Progenitor cell of endocrine pancreas (in vitro differentiated cells): ENCODE measurements at places on chromosomes 3 and 15. TPM values are rescaled to one million over a fixed set of nuclear protein-coding genes. Genes with fewer than 3 reads are reported as not detected.

DNA sequence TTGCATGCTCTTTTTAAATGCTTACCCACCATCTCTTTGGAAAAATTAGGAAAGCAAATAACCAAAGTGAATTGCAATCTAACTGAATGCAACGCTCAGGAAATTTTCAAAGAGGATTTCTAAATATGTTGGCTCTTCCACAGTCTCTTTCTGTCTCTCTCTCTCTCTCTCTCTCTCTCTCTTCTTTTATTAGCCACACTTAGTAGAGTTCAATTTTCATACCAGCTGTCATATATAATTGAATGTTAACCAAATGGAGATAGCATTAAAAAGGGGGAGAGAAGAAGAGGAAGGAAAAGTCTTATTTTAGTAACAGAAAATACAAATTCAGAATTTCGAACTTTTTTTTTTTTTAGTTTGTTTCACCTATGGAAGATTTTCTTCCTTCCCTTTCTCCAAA, 235.9 kb upstream of the GBE1 start:
- peaks cover 2% of the 10 kb centered on the region for H3K4me1 ChIP-seq
- H3K36me3 ChIP-seq, result no peaks in the 10 kb centered on the region
- DNase-seq, result no peak

- H3K27ac ChIP-seq, result no peak overlapping the region
- no peak for DNase-seq
- no peaks in the 10 kb centered on the region for H3K36me3 ChIP-seq
- H3K4me3 ChIP-seq, result no peak overlapping the region
Observed at GRCh38 chr3:134610432-134611385, 40.1 kb downstream of the KY start.

GRCh38 chr15:51186181-51186705, 91.5 kb upstream of the TNFAIP8L3 start:
- H3K36me3 ChIP-seq, result no peaks in the 10 kb centered on the region
- peaks cover 6% of the 10 kb centered on the region for H3K27me3 ChIP-seq
- no peak overlapping the region for H3K27ac ChIP-seq
- H3K4me1 ChIP-seq, result peaks cover 3% of the 10 kb centered on the region
- no peak overlapping the region for H3K4me3 ChIP-seq

DNA sequence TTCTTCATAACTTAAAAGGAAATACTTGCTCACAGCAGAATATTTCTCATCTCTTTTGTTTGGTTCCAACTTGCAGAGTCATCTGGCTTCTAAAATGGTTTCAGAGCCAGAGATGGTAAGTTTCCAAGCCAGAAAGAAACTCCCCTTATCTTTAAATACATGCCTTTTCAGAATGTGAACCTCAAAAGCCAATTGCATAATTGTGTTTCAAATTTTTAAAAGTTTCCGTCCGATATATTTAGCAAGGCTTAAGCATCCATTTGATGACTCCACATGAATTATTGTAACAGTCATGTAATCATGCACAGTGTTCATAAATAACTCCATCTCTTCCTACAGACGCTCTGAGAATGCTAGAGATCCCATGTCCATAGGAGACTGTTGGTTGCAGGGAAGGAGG, 40.6 kb upstream of the C3orf80 start:
- H3K27ac ChIP-seq, result peak overlapping the region; percentile 14
- no peak for DNase-seq
- no peak overlapping the region for H3K4me3 ChIP-seq
- no peaks in the 10 kb centered on the region for H3K36me3 ChIP-seq
- peaks cover 38% of the 10 kb centered on the region for H3K4me1 ChIP-seq

Gene RARB
- total RNA-seq, result 26.3 and 30.0 TPM in 2 replicates

- H3K27ac ChIP-seq, result no peak overlapping the region
- H3K4me3 ChIP-seq, result no peak overlapping the region
Observed at GRCh38 chr15:66647358-66647757, 54.7 kb upstream of the SMAD6 start.

DNA sequence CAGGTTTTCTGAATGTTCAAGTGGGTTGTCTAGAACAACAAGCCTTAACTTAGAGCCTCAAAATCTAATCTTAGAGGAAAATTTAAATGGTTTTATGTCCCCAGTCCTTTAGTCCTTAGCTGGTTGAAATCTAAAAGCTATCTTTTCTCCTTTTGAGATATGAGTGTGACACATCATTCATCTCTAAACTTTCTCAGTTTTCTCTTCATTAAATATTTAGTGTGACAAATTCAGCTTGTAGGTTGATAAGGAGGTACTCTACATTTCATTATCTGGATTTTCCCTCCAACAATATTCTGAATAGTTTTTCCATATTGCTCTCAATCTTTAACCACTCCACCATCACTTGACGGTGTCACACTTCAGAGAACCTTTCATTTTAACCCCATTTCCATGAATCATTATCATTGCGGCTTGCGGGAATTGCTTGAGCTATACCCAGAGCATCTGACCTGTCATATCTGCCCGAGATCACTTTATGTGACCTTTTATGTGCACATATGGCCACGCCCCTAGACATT, 16.1 kb upstream of the ATP8B4 start:
- no peaks in the 10 kb centered on the region for H3K4me1 ChIP-seq
- H3K27me3 ChIP-seq, result no peaks in the 10 kb centered on the region
- no peaks in the 10 kb centered on the region for H3K36me3 ChIP-seq
- no peak overlapping the region for H3K4me3 ChIP-seq
- no peak for DNase-seq

- peaks cover 31% of the 10 kb centered on the region for H3K36me3 ChIP-seq
- no peak overlapping the region for H3K4me3 ChIP-seq
- H3K4me1 ChIP-seq, result peaks cover 2% of the 10 kb centered on the region
- H3K27ac ChIP-seq, result no peak overlapping the region
- no peaks in the 10 kb centered on the region for H3K27me3 ChIP-seq
Observed at GRCh38 chr3:66394019-66394752, 106.6 kb downstream of the LRIG1 start.

Gene POC1A
- total RNA-seq, result 14.4 and 14.5 TPM in 2 replicates

Gene BCHE
- 1.1 and 2.1 TPM in 2 replicates for total RNA-seq

GRCh38 chr3:5096336-5097008, 25.6 kb upstream of the ARL8B start:
- H3K4me1 ChIP-seq, result peaks cover 3% of the 10 kb centered on the region
- H3K36me3 ChIP-seq, result no peaks in the 10 kb centered on the region
- H3K4me3 ChIP-seq, result no peak overlapping the region
